ENCODE measurements at places on chromosomes 12 and 14.
A peak's percentile ranks its signal among the peaks of the same experiment; 100 is the strongest.

- no peak for DNase-seq
Measured at GRCh38 chr12:19755136-19755535, 315.8 kb downstream of the AEBP2 start.

DNA sequence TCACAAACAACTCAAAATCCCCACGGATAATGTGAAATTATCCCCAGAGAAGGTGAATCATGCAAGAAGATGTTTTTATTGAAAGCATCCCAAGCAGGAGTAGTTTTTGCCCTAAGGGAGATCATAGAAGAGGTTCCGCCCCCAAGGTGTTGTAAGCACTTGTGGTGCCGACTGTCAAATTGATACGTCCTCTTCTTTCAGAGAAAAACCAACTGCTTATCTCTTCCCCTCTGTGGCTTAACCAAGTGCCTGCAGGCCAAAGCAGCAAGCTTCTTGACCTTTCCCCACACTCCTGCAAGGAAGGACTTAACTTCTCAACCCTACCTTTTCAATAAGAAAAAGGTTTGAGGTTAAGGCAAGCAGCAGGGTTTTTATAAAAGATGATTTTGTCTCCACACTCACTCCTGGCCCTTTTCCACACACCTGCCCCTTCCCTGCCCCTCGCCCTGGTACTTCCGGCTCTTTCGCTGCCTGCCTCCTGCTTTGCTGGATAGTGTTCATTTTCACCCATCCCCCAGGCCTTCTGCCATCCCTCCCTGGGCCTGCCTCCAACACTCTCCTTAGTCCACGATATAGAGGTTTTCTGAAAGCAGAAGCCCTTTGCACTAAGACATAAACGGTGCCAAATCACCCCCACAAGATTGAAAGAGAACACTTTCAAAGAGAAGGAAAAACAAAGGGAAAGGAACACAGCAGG lies 114.5 kb downstream of the EGLN3 start:
- peak; percentile 68 for DNase-seq

GRCh38 chr12:71160585-71160984 lies 2.8 kb upstream of the TSPAN8 start:
- no peak for DNase-seq

GRCh38 chr12:39846304-39846703 lies 226.7 kb upstream of the ABCD2 start:
- no peak for DNase-seq

GRCh38 chr14:24243336-24243836 lies 963 bp upstream of the TINF2 start:
- DNase-seq: no peak
